Hypothalamus (tissue), 51 donors: ENCODE measurements at places on chromosomes 2 and 18.

DNA sequence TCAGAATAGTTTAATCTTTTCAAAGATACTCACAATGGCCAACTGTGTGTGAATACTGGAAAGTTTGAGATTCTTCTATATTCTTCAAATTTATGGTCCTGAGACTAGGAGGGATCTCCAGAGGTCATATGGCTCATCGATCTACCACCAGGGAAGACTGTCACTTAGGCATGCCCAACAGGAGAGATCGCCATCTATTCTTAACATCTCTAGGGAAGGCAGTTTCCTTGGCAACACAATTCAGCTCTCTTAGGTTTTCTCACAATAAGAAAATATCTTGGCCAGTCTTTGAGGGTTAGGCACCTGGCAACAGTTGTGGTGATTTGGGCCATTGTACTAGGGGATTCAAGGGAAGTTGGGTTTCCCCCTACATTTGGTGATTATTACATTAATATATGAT, 107.2 kb downstream of the GALNT3 start:
- DNase-seq: no peak

- no peak for DNase-seq
Measured at GRCh38 chr2:158688721-158689120, 106.4 kb upstream of the DAPL1 start.

GRCh38 chr2:101307950-101308431, 510 bp downstream of the RNF149 start:
- peak; percentile 49 for DNase-seq

GRCh38 chr2:236583621-236584203, 14.1 kb downstream of the ACKR3 start:
- DNase-seq: no peak

- DNase-seq: no peak
Measured at GRCh38 chr2:70073493-70073892, 13.8 kb upstream of the PCBP1 start.

- DNase-seq: no peak
Measured at GRCh38 chr18:49672853-49673252, 111.0 kb downstream of the LIPG start.

DNA sequence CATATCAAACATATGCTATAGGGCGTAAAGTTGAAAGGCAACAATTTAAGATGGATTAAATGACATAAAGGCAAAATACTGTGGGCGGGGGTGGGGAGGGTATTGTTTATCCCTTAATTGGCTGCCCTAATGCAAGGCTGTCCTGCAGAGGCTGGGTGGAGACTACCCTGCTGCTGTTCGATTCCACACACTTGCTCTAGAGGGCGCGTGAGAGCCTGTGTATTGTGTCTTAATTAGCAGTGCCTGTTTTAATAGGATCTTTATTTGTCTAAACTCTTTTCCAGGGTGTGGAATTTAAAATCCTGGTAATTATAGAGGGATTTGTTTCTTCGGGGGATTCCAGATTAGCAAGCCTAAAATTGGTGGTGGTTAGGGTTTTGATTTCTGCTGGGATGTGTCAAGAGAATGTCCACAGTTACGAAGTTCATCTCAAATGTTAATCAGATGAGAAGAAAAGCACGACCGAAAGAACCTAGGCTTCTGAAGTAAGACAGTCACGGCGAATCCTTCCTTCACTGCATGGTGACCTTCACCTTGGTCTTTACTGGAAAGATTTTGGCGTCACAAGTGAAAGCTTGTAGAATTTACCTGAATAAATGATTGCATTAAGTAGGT, 103.5 kb upstream of the MAP3K20 start:
- DNase-seq: no peak

DNA sequence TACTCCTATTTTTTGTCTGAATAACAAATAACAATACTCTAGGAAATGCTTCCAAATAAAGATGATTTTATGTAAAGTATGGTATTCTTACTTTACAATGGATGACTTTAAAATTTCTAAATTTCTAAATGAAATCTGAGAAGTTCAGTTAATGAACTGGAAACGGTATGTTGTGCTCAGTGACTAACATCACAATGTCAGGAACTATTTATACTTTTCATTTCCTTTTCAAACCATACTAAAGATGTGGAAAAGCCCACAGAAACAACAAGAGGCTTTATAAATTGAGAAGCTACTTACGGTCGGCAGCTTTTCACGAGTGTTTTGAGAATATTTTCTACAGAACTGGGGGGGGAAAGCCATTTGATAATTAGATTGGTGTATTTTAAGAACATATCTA, 31.1 kb downstream of the PSME4 start:
- no peak for DNase-seq

DNA sequence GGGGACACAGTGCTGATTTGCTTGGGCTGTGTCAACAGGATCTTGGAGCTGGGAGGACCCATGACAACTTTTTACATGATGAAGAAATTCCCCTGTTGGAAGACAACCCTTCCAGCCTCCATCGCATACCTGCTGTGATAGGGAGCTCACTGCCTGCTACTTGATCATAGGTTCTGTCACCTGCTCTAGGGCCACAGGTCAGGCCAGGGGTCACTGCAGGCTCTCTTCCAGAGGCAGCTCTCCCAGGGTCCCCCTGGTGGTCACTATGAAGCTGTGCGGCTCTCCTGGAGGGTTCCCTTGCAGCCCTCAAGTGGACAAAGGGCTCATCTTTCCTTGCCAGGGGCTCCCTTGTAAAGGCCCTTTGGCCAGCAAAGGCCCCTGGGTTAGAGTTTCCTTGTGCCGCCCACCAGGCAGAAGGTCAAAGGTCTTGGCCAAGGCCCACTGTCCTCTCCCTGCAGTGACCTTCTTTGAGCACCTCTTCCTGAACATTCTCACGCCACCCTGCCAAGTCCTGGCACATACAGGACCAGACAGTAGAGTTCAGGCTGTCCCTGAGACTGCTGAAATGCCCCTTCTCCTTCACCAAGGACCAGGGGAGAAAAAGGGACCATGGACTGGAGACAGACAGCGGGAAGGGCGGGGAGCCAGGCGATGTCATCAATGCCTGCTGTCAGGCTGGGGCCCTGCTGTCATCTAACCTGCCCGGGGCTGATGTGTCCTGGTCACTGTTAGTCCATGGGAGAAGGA, 345.1 kb downstream of the DYSF start:
- no peak for DNase-seq

DNA sequence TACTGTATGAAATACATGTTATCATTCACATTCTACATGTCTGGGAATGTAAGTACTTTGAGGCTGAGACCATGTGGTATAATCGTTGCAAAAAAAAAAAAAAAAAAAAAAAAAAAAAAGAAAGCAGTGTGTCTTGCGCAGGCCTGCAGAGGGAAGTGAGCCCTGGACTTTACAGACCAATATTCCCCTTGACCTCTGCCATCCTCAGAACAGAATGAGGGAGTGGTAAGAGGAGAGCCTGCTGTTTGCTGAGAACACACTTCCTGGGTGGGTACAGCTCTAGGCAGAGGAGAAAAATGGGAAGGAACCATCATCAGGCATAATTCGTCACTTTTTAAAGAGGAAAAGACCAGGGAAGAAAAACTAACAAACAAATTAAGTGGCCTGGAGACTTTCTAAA, 28.8 kb upstream of the TBC1D8 start:
- DNase-seq: no peak

DNA sequence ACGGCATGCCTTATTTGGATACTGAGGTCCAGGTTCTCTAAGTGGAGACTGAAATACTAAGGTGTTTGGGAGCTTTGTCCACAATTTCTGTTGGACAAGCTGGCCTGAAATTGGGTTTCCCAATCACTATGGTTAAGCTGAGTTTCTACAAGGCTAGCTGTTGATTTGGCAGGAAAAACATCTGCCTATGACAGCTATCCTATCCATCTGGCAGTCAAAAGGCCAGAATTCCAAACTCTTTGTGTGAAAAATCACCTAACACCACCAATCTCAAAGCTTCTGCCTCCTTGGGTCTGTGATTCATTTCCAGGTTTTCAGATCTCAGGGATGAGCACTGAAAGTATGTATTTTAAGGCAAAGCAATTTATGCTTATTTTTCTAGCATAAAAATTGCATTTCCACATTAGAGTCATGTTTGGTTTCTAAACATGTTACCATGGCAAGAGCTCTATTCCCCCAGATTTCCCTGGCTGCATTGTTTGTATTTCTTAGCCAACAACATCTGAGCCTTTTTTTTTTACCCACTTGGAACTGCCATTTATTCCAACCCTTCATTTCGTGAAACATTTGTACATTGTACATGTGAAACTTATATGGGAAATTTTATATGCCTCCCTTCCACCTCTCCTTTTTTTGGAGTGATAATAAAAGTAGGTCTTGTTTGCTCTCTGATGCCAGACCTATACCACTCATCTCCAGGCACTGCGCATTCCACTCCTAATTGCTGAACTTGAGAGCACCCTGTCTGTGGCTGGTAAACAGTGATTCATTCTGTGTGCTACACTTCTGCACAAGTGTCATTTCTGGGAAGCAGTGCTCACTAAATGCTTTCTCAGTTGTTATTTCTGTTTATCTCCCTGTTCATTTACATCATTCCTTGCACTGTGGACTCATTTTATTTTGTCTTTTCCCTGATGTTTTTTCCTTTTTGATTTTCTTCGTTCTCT, 15.9 kb upstream of the CCDC85A start:
- no peak for DNase-seq

DNA sequence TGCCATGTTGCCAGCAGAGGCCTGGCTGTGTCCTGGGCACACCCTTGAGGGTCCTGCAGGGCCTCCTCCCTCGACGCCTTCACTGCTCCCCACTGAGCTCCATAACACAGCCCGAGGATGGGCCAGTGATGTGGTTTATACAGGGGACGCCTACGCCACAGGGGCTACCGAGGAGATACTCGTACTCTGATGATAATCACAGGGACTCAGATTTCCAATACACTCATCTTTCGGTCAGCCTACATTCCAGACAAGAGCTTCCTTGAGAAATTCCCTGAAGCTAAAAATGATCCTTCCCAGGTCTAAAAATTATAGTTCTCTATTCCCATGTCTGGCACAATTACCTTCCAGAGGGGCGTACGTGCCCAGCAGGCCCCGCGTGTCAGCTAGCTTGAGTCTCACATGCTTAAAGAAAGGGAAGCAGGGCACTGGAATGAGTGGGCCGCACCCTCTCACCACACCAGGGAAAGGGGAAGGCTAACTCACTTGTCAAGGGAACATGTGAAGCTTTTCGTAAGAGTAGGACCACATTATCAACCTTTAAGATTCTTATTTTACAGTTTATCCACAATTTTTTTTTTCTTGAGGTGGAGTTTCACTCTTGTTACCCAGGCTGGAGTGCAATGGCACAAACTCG, 159.5 kb upstream of the NDUFV2 start:
- no peak for DNase-seq

DNA sequence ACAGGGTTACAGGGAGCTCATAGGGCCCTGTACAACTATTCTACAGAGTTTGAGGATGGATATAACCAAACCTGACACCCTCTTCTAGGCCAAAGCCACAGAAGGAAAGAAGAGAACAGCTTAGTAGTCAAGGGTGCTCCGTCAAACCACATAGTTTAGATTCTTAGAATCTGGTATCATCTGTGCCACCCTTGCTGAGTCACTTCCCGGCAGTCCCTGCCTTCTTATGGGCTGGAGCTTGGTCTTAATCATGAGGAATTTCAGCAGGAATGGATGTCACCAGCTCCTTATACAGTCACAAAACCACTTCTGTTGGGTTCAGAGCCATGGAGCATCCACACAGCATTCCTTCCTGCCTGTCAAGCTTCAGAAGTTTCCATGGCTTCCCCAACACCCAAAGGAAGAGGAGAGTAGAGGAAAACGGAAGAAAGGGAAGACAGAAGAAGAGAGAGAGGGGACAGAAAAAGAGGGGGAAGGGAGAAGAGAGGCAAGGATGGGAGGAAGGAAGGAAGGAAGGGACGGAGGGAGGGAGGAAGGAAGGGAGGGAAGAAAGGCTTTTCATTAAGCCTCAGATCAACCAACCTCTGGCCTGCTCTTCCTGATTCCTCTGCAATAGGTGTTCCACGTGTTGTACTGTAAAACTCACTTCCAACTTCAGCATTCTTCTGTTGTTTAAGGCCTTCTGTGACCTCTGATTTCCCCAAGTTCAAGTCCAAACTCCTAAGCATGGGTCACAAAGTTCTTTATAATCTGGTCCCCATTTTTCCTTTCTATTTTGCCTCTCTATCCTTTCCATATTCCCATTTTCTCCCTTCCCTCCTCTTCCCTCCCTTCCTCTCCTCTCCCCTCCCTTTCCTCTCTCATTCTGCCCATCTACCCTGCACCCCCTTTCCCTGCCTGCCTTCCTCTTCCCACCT, 246.1 kb upstream of the TNP1 start:
- DNase-seq: no peak

- DNase-seq: no peak
Measured at GRCh38 chr2:211453311-211453887, 897.0 kb downstream of the CPS1 start.

DNA sequence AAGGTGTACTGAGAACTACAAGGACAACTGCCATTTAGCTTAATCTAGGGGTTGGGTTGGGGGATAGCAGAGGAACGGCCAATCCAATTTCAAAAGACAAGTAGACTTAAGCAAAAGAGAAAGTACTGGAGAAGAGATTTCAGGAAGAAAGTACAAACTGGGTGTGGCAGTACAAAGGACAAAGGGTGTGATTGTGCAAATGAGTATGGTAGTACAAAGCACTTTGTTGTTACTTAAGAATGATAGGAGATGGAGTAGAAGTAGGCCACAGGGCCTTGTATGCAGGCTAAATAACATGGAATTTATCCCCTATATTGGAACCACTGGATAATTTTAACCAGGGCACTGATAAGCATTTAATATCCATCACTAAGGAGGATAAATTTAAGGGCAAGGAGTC, 4.7 kb upstream of the ORC2 start:
- DNase-seq: no peak

DNA sequence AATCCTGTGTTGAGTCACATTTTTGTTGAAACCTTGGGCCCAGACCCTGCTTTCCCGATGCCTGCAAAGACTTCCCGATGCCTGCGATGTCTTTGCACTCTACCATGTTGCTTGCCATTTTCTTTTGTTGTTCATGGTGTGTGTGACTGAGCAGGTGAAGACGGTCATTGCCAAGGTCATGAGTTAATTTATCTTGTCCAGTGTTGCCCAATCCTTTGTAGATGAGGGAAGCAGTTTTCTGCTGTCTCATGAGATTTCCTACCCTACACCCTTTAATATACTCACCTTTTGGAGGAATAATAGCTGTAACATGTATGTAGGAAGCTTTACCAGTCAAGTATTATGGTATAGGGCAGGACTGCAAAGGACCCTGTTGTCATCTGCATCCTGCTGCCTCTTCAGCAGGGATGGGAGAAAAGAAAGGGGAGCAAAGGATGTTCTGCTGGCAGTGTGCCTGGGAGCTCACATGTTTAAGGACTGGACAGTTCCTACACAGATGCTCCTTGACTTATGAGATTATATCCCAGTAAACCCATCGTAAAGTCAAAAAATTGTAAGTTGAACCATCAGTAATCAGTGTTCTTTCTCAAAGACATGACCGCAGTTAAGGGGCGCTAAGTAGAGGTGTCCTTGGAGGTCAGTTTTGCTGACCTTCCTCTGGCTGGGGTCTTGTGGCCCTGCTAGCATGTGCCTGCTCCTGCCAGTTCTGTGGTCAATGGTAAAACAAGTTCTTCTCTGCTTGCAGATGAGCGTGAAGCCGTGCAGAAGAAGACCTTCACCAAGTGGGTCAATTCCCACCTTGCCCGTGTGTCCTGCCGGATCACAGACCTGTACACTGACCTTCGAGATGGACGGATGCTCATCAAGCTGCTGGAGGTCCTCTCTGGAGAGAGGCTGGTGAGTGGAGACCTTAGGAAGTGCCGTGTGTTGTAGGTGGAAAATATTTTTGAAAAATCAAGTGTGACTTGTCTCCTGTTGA, 124.8 kb upstream of the EML6 start:
- no peak for DNase-seq

GRCh38 chr2:239868556-239869181, 156.5 kb downstream of the NDUFA10 start:
- no peak for DNase-seq
